ENCODE measurements at places on chromosomes 4 and X.

DNA sequence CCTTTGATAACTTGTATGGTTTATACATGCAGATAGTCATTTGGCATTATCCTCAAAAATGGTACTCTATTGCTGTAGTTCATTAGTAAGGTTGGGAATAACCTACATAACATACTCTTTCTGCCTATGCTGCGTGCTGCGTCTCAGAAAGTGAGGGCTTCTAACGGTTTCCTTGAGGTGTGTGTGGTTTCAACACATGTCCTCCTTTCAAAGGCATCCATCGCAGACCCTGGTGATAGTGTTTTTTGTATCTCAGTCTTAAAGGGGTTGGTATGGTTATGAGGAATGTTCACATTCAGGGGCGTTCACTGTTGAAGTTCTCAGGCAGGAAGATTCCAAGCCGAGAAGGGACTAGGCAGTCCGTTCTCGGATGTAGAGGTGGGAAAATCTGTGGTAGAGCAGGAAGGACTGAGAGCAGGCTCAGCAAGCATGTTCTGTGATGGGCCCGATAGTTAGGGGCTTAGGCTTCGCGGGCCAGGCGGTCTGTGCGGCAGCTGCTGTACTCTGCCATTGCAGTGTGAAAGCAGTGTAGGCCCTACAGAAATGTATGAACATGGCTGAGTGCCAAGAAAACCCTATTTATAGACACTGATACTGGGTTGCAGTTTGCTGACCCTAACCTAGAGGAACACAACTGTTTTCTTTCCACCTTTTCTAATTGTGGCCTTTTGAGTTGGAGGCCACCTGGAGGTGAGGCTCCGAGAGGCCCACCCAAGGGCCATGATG lies 123.2 kb downstream of the GPR143 start:
- DNase-seq: no peak

- DNase-seq: no peak
Measured at GRCh38 chr4:95068818-95069478, 311.2 kb downstream of the BMPR1B start.

- no peak for DNase-seq
Measured at GRCh38 chrX:18394477-18394876, 30.9 kb upstream of the CDKL5 start.

- no peak for DNase-seq
Measured at GRCh38 chr4:171430495-171430894, 382.7 kb upstream of the GALNTL6 start.

DNA sequence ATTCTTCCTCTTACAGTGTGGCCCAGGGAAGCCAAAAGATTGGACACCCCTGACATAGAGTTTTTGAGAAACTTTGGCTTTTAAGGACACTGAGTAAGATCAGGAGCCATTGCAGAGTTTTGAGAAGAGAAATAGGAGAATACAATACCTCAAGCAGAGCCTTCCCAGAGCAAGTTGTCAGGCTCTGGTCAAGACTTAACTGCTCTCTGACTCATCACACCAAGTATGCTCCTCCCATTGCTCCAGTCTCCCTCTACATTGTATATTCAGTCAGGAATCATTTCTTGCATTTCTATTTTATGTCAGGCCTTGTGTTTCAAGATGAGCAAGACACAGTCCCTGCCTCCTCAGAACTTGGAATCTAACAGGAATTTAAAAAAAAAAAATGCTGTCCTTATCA lies 176.4 kb upstream of the FMR1 start:
- DNase-seq: peak; percentile 0

- peak; percentile 80 for DNase-seq
Measured at GRCh38 chrX:9341291-9342201, 123.3 kb upstream of the TBL1X start.

- no peak for DNase-seq
Measured at GRCh38 chr4:102543030-102543928, 42.1 kb downstream of the NFKB1 start.

GRCh38 chrX:31228415-31228832 lies 156.6 kb upstream of the FTHL17 start:
- DNase-seq: peak; percentile 85

GRCh38 chr4:96766359-96766758 lies 926.5 kb downstream of the PDHA2 start:
- no peak for DNase-seq

DNA sequence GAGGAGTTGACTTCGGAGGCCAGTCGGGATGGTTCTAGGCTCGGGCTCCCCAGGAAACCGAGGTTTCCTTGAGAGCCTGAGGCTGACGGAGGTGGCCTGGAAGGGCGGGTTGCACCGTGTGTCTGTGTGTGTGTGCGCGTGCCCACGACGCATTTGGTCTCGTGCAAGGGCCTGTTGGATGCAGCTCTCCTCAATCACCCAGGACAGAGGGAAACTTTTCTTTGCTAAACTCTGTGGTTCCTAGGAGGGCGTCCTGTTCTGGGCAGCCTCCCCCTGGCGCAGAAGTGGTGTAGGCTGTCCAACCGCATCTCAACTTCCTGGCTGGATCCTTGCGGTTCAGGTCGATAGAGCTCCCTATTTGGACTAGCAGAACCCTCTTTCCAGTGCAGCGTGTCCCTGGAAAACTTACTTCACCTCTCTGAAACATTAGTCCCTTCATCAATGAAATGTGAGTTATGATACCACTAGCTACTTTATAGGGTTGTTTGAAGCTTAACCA lies 973 bp downstream of the STK32B start:
- peak; percentile 11 for DNase-seq

DNA sequence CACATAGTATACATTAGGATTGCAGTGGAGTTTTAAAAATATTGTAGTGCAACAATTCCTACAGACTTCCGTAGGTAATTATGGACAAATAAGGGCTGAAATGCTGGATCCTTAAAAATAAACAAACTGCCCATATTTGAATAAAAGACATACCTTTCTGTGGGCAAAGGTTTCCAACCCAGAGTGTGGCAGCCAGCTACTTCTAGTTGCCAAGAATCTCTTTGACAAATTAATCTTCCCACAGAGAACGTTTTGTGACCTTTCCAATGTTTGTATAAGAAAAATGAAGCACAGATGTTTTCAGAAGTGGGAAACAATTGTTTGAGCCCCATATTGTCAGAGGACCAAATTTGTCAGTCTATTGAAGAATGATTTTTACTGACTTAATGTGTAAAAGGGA lies 21.1 kb downstream of the GRPR start:
- no peak for DNase-seq

- DNase-seq: peak; percentile 21
Measured at GRCh38 chr4:179116011-179116410, 1673.8 kb upstream of the AGA start.

DNA sequence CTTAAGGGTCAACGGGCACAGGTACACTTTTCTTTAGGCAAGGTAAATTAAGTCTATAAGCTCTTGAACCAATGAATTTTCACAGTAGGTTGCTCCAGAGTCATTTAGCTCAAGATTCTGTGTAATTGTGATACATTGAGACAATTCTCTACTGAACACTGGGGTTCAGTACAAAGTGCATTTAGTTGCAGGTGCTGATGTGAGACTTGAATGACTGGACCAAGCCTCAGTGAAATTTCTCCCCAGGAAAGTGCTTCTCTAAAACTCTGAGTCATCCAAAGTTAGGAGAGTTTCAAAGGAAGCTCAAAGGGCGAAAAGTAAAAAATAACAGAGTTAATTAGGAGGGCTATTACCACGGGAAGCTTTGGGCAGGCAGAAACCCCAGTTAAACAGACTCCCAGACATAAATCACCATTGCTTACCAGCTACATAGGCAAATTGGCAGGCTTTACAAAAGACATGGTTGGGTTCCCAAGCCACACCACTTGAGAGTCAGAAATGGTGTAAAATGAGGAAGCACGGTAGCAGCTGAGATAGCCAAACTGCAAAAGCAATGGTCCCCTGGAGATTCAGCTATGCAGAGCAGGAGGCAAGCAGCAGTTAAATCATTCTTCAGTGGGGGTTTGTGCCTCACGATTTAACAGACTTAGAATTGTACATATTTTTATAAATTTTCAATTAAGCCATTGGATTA lies 202.6 kb downstream of the PCDH19 start:
- no peak for DNase-seq

GRCh38 chr4:151519728-151520415 lies 110.9 kb downstream of the FHIP1A start:
- no peak for DNase-seq

Data from fibroblast of skin of right biceps (primary cell).